ENCODE measurements at places on chromosomes 1 and 21.

DNA sequence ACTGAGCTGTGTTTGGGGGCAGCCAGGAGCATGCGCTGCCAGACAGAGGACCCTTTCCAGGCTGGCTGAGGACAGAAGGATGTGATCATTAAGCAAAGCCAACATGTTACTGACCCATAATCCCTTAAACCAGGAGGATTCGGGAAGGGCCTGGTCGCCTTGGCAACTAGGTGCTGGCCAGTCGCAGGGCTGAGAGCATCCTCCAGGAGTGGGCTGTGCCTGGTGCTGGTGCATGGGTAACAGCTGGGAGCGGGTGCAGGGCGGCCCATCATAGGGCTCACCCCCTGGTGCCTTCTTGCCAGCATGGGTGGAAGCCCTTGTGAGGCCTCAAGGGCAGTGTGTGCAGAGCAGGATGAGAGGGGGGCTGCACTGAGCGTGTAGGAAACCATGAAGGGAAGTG is 17.2 kb downstream of the CDK18 start:
- peaks cover 85% of the 10 kb centered on the region for H3K4me1 ChIP-seq
- peaks cover 29% of the 10 kb centered on the region for H3K36me3 ChIP-seq
- no peak for DNase-seq
- no peak overlapping the region for H3K4me3 ChIP-seq

DNA sequence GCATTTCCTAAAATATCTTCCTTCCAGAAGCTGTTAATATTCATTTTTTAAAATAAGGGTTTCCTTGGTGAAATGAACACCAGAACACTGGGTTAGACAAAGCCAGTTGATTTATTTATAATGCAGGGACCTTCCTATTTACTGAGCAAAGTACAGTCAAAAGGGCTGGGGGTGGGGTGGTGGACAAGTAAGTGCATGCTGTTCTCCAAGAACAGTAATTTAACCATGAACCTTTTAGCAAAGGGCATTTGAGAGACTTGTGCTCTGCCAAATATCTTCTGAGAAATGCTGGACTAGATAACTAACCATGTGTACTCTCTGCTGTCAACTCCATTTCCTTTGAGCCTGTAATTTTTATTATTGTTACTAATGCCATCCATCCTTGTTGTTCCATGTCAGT is 100.2 kb downstream of the OMA1 start:
- H3K27ac ChIP-seq: no peak overlapping the region
- H3K4me3 ChIP-seq: no peak overlapping the region
- H3K4me1 ChIP-seq: no peaks in the 10 kb centered on the region
- no peak for DNase-seq
- no peaks in the 10 kb centered on the region for H3K27me3 ChIP-seq

DNA sequence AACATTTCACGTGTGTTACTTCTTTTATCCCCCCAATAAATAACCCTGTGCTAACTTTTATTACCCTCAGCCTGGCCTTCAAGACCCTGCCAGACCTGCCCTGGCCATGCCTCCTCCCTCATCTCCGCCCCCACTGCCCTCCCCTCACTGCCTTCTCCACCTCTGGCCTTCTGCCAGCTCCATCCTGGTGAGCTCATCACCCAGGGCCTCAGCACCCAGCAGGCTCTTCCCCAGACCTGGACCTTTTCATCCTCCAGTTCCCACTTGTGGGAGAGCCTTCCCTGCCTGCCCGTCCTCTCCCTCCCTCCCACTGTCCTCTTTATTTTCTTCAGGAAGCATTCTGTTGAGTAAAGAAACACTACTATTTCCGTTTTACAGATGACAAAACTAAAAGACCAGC is 72.0 kb downstream of the SLC66A1 start:
- no peak overlapping the region for H3K4me3 ChIP-seq
- no peak for DNase-seq
- no peak overlapping the region for H3K27ac ChIP-seq

- H3K27ac ChIP-seq: no peak overlapping the region
- DNase-seq: no peak
- H3K4me3 ChIP-seq: no peak overlapping the region
- no peaks in the 10 kb centered on the region for H3K4me1 ChIP-seq
- H3K36me3 ChIP-seq: no peaks in the 10 kb centered on the region
- H3K27me3 ChIP-seq: no peaks in the 10 kb centered on the region
Measured at GRCh38 chr21:15282665-15283064, 217.9 kb upstream of the NRIP1 start.

DNA sequence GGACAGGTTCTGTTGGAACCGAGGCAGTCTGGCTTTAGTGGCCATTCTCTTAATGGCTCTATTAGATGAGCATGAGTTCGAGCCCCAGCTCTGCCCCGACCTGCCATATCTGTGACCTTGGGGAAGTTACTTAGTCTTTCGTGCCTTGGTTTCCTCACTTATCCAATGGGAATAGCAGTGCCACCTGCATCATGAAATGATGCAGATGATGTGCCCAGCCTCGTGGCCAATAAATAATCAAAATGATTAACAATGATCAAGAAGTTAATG is 30.6 kb downstream of the CAMK1G start:
- H3K4me1 ChIP-seq: no peaks in the 10 kb centered on the region
- H3K36me3 ChIP-seq: no peaks in the 10 kb centered on the region
- no peak overlapping the region for H3K4me3 ChIP-seq
- H3K27ac ChIP-seq: no peak overlapping the region

DNA sequence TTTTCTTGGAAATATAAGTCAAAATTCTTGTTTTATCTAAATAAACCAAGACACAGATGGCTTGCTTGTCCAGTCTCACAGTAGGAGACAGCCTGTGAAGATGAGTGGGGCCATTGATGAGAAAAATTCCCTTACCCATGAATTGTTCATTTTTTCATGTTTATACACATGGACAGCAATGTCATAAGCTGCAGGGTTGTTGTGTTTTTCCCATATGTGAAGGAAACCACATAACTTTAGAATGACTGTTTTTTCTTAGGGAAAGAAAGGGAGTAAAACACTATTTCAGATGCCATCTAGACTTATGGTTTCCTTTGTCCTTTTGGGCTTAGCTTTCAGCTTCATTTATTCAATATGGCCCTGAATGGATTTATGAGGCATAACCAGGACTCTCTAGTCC is 622.5 kb upstream of the NR5A2 start:
- H3K27me3 ChIP-seq: no peaks in the 10 kb centered on the region
- H3K36me3 ChIP-seq: no peaks in the 10 kb centered on the region
- H3K4me1 ChIP-seq: no peaks in the 10 kb centered on the region
- no peak for DNase-seq
- no peak overlapping the region for H3K4me3 ChIP-seq
